ENCODE measurements at places on chromosomes 2 and 18.

- no peak for DNase-seq
These were observed 249.0 kb upstream of the ID2 start for GRCh38 chr2:8432706-8433336.

DNA sequence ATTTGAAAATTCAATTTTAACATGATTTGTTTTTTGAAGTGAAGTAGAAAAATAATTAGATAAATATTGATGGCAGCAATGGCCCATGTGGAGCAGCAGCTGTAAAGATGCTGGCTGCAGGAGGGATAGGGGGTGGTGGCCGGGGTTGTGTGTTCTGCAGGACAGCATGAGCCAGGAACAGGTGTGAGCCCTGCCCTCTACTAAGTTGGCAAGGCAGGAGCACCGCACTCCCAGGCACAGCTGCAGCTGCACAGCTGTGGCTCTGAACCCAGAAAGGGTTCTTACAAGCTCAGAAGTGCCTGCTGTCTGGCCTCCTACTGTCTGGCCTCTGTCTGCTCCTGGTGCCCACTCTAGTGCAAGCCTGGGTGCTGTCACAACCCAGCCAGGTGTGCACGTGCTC is 10.0 kb upstream of the DUSP19 start:
- DNase-seq: no peak

DNA sequence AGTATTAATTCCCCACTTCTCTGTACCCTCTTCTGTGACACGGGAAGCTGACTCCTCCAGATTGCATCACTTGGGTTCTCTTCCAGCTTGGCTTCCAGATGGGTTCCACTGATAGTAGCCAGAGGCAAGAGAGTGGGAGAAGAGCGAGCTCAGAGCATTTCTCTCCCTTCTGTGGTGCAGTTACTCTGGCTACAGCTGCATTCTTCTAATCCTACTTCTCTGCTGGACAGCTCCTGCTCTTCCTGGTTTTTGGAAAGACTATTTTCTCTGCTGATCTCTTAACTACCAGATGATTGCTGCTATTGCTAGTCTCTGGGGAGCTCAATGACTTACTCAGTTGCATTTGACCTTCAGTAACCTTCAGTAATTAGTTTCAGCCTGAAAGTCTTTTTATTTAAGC is 187.5 kb upstream of the MAP2 start:
- no peak for DNase-seq

DNA sequence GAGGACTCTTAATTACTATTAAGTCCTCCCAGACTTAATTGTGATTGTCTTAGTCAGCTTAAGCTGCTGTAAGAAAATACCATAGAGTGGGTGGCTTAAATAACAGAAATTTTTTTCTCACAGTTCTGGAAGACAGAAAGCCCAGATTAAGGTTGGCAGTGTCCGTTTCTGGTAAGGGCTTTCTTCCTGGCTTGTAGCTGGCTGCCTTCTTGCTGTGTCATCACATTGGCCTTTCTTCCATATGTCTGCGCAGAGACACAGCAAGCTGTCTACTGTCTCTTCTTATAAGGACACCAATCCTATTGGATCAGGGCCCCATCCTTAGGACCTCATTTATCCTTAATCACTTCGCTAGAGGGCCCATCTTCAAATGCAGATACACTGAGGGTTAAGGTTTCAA is 38.5 kb downstream of the ASXL3 start:
- DNase-seq: no peak

GRCh38 chr2:202147775-202148174 is 74.7 kb downstream of the KIAA2012 start:
- DNase-seq: no peak

GRCh38 chr2:11729362-11730212 is 16.8 kb upstream of the LPIN1 start:
- DNase-seq: no peak

- DNase-seq: no peak
These were observed 174.7 kb downstream of the MTX2 start for GRCh38 chr2:176443946-176444345.

DNA sequence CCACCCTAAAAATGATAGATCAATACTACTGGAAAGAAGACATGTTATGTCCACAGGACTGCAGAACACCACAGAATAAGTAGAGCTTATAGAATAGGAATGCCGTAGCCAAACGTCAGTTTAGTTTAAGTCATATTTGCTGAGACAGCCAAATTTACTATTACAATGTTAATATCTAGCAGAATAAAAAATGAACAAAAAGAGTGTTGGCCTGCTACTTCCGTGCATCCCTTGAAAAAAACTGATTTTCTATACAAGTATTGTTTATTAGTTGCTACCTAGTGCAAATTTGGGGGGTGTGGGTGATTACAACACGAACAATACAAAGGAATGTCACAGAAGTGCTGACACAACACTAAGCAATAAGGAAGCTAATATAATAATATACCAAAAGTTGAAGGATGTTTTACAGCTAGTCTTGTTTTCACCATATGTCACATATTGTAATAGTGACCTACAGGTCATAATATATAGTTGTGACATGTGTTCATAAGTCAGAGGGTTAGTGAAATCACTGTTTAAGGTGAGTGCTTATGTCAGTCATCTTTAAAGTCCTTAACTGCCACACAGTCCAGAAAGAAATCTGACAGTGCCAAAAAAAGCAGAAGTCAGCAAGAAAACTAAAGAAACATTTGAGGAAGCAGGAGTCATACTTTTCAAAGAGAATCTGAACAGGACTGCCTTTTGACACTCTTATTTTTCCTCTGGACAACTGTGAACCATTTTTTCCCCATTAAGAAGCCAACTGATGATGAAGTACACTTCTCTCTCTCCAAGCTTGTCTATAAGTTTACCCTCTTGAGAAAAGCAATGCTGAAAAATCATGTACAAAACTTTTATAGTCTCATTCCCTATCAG is 376.4 kb downstream of the ZEB2 start:
- DNase-seq: no peak

DNA sequence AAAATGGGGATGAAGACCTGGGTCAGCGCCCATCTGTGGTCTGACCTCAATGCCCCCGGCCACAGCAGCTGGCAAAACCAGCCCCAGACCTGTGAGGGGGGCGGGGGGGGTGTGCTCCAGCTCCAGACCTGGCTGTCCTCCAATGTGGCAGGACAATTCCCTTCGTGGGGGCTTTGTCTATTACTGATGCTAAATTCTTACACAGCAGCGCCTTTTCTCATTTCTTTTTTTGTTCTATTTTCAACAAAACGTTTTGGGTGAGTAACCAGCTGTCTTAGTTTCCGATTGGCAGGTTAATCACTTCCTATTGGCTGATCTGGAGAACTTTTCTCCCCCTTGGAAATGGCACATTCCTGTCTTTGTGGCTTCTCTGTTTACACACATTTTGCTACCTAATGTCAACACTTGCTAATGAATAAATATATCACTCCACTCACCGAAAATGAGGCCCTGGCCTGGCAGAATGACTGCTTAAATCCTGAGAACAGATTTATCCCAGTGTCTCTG is 4.4 kb downstream of the SMAD7 start:
- no peak for DNase-seq

DNA sequence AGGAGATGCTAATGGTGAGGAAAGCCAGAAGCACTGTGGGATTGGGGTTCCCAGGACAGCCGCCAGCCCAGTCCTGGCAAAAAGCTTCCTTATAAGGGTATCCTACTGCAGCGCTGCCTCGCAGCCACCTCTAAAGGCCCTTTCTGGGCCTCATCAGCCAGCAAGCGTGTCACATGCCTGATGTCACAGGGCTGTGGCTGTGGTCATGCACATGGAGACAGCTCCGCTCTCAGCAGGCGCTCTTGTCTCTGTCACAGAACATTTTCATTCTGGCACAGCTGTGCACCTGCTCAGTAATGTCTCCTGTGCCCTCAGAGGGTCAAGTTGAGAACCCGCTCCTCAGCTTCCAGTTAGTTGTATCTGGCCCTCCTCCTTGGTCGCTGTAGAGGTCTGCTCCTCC is 17.7 kb upstream of the MAL start:
- no peak for DNase-seq

- no peak for DNase-seq
These were observed 429.6 kb downstream of the PID1 start for GRCh38 chr2:228841475-228841874.

- no peak for DNase-seq
These were observed at the start of gene CACNB4 for GRCh38 chr2:152098496-152099366. Gene CACNB4, minus strand, starts transcription at chr2:152099044.

GRCh38 chr2:159202568-159203071 is 83.9 kb downstream of the WDSUB1 start:
- DNase-seq: no peak
